PC-3 (cell line): ENCODE measurements at places on chromosomes 4 and X.

- DNase-seq: no peak
These were observed 27.4 kb downstream of the NOCT start for GRCh38 chr4:139042981-139043460.

DNA sequence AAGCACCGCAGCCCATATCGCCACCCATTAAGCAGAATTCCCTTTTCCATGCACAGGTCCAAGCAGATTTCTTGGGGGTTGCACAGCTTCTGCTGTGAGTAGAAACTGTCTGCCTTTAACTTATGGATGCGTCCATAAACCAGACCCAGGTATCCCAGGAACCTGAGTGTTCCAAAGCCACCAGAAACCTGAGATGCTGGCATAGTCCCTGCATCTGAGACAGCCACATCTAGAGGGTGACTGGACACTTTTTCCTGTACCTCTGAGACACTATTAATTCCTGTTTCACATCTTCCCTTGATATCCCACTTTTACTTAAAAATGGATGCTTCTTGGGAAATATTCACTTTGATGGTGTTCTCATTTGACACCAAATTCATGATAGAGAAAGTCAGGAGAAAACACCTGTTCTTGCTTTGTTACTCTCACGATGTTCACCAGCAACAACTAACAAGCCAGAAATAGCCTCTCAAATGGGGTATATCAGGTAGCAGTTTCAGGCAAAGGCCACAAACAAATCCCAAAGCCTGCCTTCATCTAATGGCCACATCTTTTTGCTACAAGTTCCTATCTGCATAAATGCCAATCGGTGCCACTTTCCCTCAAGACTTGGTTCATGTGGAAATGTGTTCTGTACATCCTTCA lies 45.5 kb upstream of the PRDX4 start:
- no peak for DNase-seq

DNA sequence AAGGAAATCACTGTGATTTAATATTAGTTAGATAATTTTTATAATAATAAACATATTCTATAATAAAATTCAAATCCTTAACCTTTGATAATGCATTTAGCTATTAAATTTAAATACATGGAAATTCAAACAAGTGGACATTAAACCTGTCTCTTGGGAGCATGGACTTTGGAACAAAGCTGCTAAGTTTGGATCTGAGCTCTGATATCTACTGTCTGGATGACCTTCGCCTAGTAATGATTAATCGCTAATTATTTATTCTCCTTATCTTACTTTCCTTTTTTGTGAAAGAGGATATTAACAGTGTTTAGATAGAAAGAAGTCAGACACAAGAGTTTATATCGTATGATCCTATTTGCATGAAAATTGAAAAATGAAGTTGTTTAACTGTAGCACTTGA lies 980.9 kb downstream of the FSTL5 start:
- no peak for DNase-seq

DNA sequence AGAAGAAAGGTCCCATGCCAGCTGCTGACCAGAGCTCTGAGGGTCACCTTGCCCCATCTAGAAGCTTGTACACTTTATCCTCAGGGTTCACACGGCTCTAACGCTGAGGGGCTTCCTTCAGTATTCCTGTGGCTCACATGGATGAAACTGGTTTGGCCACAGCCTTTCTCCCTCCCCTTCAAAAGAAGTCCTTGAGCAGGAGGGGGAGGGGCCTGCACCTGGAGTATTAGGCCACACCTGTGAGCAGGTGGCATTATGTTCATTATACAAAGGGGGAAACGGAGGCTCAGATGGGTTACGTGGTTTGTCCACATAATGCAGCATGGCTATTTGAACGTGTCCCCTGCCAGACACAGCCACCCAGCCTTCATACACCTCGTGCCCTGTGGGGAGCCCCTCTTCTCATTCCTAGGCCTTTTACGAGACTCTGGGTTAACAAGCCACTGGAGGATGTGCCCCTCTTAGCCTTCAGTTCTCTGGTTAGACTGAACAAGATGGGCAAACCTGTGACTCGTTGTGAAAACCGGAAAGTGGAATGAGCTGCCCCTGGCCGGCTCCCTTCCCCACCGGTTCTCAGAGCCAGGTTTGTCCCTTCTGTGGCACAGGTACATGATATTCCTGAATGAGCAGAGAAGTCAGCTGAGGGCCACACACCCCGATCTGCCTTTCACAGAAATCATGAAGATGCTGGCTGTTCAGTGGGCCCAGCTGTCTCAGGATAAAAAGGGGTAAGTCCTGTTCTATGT lies 27.2 kb upstream of the JAKMIP1 start:
- no peak for DNase-seq

- DNase-seq: peak; percentile 79
These were observed 128.4 kb upstream of the TBC1D9 start for GRCh38 chr4:140884431-140885058.

GRCh38 chrX:120517936-120518335 lies 42.8 kb downstream of the CUL4B start:
- peak; percentile 77 for DNase-seq

DNA sequence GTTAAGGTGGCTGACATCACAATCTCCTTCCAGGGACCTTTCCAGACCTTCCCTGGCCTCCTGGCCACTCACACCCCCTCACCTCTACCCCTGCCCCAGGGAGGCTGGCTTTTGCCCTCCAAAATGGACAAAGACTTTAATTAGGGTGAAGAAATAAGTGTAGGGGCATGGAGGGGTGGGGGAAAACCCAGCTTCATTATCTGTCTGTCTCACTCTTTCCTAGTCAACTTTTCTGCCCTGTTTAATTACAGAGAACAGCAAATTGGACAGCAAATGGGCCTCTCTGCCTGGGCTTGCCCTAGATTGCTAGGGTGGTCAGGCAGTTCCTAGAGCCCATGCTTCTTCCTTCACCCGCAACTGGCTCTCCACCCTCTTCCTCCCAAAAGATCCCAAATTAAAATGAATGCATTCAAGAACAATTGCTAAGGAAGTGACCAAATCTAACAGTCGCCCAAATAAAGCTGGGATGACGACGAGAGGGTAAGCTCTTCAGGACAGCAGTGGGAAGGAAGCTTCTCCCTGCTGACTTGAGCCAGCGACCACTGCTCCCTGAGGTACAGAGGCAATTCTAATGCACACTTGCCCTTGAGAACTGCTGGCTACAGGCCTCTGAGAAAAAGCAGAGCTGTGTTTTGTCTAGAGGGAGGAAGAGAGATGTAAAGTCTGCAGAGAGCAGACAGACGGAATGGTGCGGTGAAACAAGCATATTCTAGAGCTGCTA lies 12.4 kb downstream of the RAI2 start:
- DNase-seq: no peak

- DNase-seq: no peak
These were observed 143.9 kb downstream of the SCFD2 start for GRCh38 chr4:53221832-53222480.

- peak; percentile 16 for DNase-seq
These were observed 47.2 kb upstream of the TMPRSS11F start for GRCh38 chr4:68176904-68177303.

- no peak for DNase-seq
These were observed 65.9 kb downstream of the ANTXR2 start for GRCh38 chr4:80006935-80007744.

DNA sequence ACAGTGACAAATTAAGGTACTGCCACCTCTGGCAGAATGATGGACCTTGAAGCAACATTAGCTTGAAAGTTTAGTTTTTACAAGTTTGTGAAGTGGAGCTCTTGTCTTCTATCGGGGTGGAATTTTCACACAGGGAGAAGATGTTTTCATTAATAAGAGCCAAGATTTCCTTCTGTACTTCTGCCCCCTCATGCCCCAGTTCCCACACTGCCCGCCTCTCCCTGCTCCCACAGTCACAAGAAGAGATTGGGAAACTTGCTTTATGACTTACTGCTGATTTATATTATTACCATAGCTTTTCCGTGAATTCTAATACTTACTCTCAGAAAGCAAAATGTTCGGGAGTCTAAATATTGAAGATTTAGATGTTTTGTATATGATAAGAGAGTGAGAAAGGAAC lies 539.8 kb upstream of the ARX start:
- no peak for DNase-seq

DNA sequence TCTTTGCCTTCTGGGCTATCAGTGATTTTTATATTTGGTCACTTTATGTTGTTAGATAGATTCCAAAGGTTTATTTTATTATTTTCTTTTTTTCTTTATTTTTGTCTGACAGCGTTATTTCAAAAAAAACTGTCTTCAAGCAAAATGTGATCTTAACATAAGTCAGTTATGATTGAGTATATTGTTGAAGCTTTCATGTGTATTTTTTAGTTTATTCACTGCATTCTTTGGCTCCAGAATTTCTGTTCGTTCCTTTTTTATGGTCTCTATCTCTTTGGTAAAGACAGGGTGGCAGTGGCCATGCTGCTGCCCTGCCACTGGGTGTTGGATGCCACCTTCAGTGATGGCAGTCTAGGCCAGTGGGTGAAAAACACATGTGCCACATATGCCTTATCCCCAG lies at the start of gene MAGEC3:
MAGEC3 (plus strand) TSS at position 301 of the 400 bp plus-strand sequence; CDS start at position 301, 0 bp downstream.
- no peak for DNase-seq

GRCh38 chr4:3766036-3766784 lies at the start of gene ADRA2C:
ADRA2C (plus strand) TSS chr4:3766385; CDS start chr4:3766607, 222 bp downstream.
- DNase-seq: no peak

- no peak for DNase-seq
These were observed 175.3 kb downstream of the MAML3 start for GRCh38 chr4:139978692-139979091.

GRCh38 chr4:67750691-67751090 lies 3.5 kb downstream of the GNRHR start:
- no peak for DNase-seq

DNA sequence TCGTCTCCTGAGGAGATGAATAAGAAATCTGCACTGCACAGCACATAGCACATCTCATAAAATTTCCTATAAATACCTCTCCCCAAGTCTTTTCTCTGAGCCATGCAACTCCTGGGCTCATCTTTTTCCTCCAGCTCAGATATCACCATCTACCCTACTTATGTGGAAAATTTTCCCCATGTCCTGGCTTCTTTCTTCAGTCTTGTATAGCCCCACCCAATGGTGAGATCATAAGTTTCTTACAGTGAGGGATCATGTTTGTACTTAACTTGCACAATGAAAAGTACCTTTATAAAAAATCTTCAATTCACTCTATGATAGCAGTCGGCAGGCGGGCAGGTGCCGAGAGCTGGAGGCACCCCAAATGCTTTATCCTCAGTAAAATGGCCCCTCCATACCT lies 198.6 kb upstream of the S100G start:
- DNase-seq: no peak

DNA sequence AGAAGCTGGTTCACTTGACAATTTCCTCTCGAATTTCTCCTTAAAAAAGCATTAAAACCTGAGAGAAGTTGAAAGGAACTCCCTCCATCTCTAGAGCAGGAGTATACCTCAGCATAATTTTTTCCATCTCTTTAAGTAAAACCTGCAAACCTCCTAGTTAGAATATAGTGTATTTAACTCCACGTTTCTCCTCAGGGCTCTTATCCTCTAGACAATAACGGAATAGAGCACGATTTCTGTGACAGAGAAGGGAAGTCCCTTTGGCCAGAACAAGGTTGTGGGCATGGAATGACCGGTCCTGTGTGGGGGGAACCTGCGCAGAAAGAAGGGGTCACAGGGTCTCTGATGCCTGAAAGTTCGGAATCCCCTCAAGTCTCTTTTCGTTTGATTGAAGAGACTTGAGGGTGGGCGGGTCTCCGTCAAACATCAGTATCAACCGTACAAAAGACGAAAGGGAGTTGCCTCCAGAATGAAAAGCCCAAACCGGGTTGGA lies 697 bp downstream of the ZNF280C start:
- peak; percentile 4 for DNase-seq

DNA sequence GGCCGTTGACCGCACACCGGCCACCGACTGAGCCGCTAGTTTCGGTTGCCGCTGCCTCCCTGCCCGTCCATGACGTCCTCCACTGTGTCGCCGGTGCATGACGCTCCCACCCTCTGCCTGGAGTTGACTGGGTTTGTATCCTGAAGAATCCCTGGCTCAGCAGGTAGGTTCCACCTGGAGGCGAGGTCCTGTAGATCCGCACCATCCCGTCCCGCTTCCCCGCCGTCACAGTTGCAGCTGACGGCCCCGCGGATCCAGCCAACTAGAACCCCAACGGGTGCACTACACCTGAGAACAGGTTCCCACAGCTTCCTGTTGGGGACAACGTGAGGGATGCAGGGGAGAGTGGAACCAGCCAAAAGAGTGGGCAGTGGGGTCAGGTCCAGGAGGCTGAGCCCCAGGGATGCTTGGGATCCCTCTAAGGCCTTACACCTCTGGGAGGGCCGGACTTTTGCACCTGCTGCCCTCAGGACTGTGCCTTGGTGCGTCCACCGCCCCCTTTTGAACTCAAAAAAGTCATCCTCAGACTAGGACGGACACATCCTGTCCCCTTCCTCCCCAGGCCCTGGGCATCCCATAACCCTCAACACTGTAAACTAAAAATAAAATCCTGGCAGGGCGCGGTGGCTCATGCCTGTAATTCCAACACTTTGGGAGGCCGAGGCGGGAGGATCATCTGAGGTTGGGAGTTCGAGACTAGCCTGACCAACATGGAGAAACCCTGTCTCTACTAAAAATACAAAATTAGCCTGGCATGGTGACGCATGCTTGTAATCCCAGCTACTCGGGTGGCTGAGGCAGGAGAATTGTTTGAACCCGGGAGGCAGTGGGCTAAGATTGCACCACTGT lies 1.1 kb upstream of the SLBP start:
- DNase-seq: no peak

GRCh38 chr4:36332023-36332781 lies 50.8 kb downstream of the DTHD1 start:
- no peak for DNase-seq

DNA sequence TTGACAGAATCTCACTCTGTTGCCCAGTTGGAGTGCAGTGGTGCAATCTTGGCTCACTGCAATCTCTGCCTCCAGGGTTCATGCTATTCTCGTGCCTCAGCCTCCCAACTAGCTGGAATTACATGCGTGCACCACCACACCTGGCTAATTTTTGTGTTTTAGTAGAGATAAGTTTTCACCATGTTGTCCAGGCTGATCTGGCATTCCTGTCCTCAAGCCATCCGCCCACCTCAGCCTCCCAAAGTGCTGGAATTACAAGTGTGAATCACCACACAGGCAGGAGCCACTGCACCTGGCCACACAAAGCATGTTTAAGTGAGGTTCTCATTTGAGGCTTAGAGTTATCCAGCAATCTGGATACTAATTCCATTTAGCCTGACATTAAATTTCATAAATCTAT lies 180.9 kb upstream of the GRID2 start:
- DNase-seq: no peak

DNA sequence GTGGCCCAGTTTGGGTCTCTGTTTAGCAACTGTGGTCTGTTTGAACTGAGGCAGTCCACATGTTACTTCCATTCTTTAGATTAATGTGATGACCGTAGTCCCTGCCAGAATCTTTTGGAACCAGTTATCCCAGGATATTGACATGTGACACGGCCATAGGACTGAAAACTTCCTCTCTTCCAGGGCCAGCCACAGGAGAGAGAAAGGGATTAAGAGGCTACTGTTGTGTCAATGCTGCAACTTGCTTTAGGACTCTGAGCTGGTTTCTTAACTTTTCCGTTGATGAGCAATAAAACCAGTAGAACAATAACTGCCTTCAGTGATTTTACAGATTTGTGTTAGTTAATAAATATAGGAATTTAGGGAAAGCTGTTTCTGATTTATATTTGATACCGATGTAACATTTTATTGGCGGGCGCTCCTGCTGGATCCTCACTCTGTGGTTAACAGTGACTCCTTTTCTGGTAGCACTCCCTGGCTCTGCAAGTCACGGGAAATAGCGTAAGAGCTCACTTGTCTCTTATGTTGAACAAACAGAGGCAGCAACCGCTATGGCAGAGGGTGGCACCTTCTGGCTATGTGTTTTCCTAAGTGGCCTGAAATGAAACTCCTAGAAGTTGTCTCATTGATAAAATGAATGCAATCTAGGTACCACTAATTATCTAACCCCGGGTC lies 2.5 kb downstream of the TENM3 start:
- no peak for DNase-seq
